Posterior cingulate gyrus (tissue), 11 donors: ENCODE measurements at places on chromosomes 6 and 20.

- no peak for DNase-seq
Measured at GRCh38 chr6:170036916-170037315, 254.0 kb downstream of the DLL1 start.

- peak; percentile 55 for DNase-seq
Measured at GRCh38 chr6:160127270-160128124, 5.9 kb downstream of the SLC22A1 start.

DNA sequence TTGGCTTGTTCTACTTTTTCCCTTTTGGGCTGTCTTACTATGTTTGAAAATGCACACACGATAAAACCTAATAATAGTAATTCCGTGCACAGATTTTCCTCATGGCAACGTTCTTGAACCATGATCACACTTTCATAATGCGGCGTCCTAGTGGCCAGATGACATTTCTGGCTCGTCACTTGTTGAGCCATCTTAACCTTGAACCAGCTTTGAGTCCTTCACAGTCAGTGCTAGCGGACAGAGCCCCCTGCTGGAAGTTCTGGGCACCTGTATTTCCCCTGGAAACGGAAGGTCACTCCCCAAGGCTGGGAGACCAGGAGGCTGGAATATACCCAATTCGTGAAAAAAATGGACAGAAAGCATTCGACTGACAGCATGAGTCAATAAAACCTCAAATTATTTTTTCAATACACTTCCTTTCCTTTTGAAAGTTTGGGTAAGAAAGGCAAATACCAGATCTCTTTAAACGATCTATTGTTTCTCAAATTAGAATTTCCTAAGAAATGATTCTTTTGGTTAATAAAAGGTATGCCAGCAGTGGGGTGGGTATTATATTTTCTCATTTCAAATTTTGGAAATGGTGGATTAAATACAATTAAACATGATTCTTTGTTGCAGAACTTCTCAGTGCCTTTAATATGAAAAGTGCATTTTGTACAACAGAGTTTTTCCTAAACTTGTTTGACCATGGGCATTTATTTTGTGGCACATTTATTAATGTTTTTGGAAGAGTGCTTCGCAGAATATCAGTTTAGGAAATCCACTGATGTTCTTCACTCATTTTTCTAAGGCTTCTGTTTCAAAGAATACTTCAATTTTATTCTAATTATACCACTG, 542.3 kb downstream of the QKI start:
- peak; percentile 76 for DNase-seq

DNA sequence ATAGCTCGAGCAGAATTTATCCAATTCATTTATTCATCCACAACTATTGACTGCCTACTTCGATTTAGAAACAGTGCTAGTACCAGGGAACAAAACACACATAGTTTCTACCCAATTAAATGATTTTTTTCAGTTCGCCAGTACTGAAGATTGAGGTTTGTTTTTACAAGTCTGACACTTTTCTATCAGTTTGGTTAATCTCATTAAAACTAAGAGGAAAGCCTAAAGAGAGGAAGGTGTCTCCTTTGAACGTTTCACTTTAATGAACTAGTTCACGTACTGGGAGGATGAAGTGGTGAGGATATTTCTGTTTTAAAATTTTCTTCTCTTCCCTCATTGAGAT, 570 bp upstream of the ANKS1A start:
- DNase-seq = no peak

- no peak for DNase-seq
Measured at GRCh38 chr20:51434026-51434425, 108.5 kb downstream of the NFATC2 start.

GRCh38 chr6:134307870-134308269, 10.0 kb downstream of the SGK1 start:
- DNase-seq = no peak

DNA sequence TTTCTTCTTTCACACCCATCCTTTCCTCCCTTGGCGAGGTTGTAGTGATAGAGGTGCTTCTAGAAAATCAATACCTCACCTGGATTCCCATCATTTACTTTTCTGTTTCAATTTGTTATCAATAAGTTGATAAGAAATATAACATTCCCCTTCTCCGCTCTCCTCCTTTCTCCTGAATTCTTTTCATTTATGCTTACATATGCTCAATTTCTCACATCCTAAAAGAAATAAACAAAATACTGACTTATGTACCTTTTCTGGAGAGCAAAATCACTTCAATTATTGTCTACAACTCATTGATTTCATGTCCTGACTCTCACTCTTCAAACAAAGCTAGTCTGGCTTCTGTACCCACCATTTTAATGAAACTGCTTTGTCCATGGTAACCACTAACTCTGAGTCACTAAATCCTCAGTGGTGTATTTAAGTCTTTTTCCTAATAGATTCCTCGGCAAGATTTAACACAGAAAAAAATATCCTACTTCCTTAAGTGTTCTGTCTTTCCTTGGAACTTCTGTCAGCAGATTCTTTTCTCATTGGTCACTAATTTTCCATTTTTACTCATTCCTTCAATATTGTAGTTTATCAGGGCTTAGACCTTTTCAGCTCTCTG, 289.6 kb downstream of the RFPL4B start:
- no peak for DNase-seq

DNA sequence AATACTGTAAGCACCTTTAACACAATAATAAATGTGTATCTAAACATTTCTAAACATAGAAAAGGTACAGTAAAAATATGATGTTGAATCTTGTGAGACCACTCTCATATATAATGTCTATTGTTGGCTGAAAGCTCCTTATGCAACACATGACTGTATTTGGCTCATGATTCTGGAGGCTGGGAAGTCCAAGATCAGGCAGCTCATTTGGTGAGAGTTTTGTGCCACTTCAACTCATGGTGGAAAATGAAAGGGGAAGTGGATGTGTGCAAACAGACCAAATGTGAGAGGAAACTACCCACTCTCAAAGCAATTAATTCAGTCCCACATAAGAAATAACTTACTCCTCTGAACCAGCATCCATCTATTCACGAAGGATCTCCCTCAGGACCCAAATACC, 257.7 kb upstream of the OPRM1 start:
- no peak for DNase-seq

DNA sequence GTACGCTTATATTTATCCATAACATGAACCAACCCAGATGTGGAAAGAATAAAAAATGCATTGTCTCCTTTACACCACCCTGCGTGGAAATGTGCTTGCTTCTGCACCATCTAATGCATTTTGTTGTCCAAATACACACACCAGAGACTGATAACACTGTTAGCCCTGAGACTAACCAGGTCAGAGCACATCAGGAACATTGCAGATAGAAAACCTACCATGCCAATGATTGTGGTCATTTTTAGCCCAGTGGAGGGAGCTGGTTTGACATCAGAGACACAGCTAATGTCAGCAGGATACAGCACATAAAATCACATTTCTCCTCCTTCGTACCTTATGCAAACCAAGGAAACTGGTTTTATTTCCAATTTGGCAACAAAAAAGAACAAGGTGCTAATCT, 528.7 kb downstream of the DOK5 start:
- DNase-seq = no peak

- no peak for DNase-seq
Measured at GRCh38 chr20:63192721-63193120, 23.2 kb downstream of the YTHDF1 start.

DNA sequence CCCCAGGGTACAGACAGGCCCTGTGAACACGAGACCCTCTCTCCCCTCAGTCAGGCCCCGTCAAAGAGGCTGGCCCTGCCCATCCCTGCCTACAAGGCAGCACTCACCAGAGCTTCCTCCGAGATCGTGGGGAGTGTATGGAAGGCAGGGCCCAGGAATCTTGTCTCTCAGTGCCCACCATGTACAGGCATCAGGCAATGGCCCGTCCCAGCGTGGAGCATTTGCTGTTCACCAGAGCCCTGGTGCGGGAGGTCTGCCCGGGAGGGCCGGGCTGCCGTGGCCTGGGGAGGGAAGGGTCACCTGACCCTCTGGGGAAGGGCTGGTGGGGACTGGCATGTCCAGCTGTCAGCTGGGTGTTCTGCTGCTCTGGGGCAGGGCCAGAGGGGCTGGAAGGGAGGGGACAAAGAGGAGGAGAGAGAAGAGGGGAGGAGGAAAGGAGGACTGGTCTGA, at the start of gene IP6K3:
IP6K3 (minus strand) TSS at position 255 of the 450 bp plus-strand sequence. CDS start 11,429 bp downstream, outside the sequence.
- peak; percentile 95 for DNase-seq

DNA sequence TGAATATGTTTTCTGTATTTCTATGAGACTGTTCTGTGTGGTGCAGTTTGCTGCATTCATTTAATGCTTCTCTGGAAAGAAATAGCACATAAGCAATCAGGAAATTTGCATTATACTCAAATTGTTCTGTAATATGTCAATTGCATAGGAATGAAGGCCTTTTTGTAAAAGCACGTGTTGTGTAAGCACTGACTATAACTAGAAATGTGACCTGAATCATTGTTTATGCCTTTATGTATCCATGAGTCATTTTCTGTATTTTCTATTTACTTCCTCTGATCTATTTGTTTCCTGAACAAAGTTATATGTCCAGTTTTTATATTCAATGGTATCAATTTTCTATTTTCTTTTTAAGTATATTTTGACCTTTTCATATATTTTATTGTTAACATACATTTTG, 1455.3 kb downstream of the GRIK2 start:
- DNase-seq = no peak

DNA sequence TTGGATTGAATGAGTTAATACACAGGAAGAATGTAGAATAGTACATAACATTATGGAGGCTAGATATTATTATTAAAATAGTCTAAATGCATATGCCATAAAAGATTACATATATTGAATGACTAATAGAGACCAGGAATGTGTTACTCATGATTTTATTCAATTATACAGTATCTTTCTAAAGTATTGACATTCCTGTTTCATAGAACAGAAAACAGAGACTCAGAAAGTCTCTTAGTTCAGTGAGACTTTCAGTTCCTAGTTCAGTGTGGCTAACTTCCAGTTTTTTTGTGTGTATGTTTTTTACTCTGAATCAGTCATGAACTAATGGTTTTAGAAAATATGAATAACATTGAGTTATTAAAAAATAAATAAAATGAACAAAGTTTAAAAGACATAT, 34.6 kb upstream of the TMEM244 start:
- no peak for DNase-seq

GRCh38 chr6:14765106-14765505, 480.8 kb upstream of the JARID2 start:
- DNase-seq = no peak

GRCh38 chr6:36387440-36388303, at the start of gene ETV7:
Gene ETV7 (minus strand): TSS chr6:36387669. CDS start chr6:36387541, 128 bp downstream.
- DNase-seq = no peak

GRCh38 chr6:35797837-35798526, 859 bp upstream of the CLPS start:
- DNase-seq = no peak

GRCh38 chr6:116697480-116697879, 16.5 kb downstream of the KPNA5 start:
- DNase-seq = no peak

DNA sequence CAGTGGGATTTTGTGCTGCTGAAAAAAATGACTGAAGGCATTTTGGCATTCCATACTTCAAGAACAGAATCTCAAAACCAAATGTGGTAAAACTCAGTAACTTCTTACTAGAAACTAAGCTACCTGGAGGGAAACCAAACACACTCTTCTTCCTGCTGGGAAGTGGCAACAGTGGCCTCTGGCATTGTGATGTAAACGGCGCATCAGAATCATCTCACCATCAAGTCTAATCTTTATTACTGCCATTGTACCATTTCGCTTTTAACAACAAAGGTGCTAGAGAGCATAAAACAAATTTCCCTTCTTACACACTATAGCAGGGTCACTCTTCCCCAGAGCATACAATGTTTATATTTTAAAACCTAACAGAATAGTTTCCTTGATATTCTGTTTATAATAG, 101.6 kb upstream of the CEP162 start:
- DNase-seq = no peak

- DNase-seq = no peak
Measured at GRCh38 chr20:2752567-2753460, 47.6 kb downstream of the CPXM1 start.

DNA sequence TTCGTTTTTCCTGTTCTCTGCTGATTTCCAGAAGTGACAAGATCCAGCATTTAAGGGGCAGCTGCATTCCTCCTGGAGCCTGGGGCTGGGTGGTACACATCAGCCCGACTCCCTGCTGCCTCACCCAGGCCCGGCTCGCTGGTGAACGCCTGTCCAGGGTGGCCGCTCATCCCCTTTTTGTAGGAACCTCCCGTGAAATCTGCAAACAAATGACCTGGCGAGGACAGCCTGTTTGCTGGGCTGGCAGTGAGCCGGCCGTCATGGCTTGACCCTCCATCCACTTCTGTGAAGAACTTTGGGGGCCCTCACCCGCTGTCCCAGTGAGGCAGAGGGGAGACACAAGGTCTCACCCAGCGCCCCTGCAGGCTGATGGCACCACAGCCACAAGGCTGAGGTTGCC, 39.0 kb downstream of the PYGB start:
- DNase-seq = no peak

DNA sequence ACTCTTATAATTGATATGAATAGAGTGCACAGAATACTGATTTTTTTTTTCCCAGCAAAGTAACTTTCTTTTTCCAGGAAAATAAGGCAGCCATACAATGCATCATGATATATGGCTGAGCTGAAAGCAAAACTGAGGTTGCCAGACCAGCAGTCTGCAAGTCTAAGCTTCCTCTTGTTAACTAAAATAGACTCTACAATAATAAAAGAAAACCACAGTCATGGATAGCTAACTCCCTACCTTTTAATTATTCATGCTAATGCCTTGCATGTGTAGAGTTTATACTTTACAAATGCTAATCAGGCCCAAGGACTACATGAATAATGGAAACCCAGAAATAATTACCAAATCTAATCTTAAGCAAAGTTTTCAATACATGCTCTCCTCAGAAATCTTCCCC, 47.4 kb downstream of the MAP7 start:
- no peak for DNase-seq

DNA sequence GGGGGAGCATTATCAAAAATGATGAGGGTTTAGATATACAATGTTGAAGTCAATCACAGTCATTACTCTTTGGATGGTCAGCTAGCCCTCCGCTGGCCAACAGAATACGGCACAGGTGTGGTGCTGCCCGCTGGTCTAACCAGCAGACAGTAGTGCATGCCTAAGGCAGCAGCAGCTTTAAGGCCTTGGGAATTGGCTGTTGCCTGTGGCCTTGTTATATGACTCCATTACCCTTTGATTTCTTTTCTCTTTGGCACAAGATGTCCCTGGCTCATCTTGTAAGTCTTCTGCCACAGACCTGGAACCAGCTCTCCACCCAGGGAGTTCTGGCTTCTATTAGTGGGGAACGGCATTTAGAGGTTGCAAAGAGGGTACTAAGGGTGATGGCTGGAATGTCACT, 110.2 kb downstream of the WDR27 start:
- DNase-seq = no peak

- DNase-seq = no peak
Measured at GRCh38 chr6:35078896-35079295, 62.2 kb downstream of the TCP11 start.

GRCh38 chr6:9437836-9438235, 977.0 kb downstream of the TFAP2A start:
- DNase-seq = no peak

DNA sequence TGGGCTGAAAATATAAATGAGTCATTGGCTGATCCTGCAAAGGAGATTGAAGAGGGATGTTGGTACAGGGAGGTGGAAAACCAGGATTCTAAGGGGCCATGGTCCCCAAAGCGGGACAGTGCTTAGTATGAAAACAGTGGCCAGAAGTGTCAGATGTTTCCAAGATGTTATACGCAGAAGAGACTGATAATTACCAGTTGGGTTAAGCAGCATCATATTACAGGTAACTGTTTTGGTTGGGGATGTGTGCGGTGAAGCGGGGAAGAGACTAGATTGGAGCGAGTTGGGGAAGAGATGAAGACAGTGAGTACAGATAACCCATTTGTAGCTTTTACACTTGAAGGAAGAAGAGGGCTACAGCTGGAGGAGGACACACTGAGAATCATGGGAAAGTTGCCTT, 80.8 kb downstream of the PLEKHG1 start:
- no peak for DNase-seq
